ENCODE measurements at places on chromosomes 2 and 18.

- DNase-seq: no peak
- H3K27ac ChIP-seq: no peak overlapping the region
- peaks cover 44% of the 10 kb centered on the region for H3K4me1 ChIP-seq
- no peak overlapping the region for H3K4me3 ChIP-seq
- no peaks in the 10 kb centered on the region for H3K27me3 ChIP-seq
- H3K36me3 ChIP-seq: no peaks in the 10 kb centered on the region
Measured at GRCh38 chr2:235685024-235685721, 191.3 kb downstream of the AGAP1 start.

GRCh38 chr2:235608200-235608887, 114.5 kb downstream of the AGAP1 start:
- H3K4me1 ChIP-seq: peaks cover 45% of the 10 kb centered on the region
- H3K4me3 ChIP-seq: no peak overlapping the region
- no peaks in the 10 kb centered on the region for H3K36me3 ChIP-seq
- DNase-seq: no peak
- H3K27me3 ChIP-seq: no peaks in the 10 kb centered on the region

DNA sequence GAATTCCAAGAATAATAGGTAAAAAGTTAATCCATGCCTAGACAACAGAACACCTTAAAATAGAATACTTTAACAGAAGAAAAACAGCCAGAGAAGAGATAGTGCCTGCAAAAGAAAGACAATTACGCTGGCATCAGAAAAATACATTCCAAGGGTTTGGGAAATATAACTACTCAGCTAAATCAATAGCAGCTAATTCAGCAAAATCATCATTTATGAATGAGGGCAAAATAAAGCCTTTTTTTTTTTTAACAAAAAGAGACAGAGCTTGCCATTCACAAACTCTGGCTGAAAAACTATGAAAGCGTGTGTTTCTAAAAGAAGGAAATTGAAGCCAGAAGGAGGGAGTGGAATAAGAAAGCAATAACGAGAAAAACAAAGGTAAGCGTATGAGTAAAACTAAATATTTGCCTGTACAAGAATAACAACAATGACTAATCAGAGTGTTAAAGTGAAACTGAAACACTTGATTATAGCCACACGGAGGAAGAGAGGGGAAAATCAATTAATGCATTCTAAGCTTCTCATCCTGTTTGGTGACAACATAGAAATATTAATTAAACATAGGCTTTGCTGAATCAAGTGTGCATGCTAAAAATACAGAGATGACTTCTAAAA, 90.2 kb downstream of the EHD3 start:
- H3K4me1 ChIP-seq: no peaks in the 10 kb centered on the region
- no peak overlapping the region for H3K27ac ChIP-seq
- no peak overlapping the region for H3K4me3 ChIP-seq
- no peak for DNase-seq
- H3K27me3 ChIP-seq: no peaks in the 10 kb centered on the region

DNA sequence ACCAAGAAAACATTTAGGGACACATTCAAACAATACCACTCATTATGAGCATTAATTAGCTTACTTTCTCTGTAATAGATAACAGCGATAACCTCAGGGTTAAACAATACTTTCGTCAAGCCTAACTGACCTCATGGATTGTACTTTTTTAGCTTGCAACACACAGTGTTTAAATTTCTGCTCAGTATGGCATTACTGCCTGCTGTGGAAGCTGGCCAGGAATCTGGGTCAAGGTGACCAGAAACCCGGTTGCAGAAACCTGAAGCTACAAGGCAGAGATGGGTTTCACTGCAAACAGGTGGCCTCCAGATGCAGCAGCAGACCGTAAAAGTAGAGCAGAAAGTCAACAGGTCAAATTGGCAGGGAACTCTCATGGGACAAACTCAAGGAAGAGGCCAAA, 123.8 kb upstream of the FHL2 start:
- H3K4me1 ChIP-seq: no peaks in the 10 kb centered on the region
- no peaks in the 10 kb centered on the region for H3K27me3 ChIP-seq
- no peak for DNase-seq
- no peak overlapping the region for H3K27ac ChIP-seq
- H3K4me3 ChIP-seq: no peak overlapping the region
